ENCODE measurements at places on chromosomes 5 and 9. TPM values are rescaled to one million over a fixed set of nuclear protein-coding genes. Genes with fewer than 3 reads are reported as not detected.

GRCh38 chr5:100708645-100709171 is 173.5 kb downstream of the FAM174A start:
- no peak overlapping the region for H3K4me3 ChIP-seq
- no peaks in the 10 kb centered on the region for H3K27me3 ChIP-seq
- no peak overlapping the region for H3K27ac ChIP-seq
- no peaks in the 10 kb centered on the region for H3K36me3 ChIP-seq
- H3K4me1 ChIP-seq: no peaks in the 10 kb centered on the region

DNA sequence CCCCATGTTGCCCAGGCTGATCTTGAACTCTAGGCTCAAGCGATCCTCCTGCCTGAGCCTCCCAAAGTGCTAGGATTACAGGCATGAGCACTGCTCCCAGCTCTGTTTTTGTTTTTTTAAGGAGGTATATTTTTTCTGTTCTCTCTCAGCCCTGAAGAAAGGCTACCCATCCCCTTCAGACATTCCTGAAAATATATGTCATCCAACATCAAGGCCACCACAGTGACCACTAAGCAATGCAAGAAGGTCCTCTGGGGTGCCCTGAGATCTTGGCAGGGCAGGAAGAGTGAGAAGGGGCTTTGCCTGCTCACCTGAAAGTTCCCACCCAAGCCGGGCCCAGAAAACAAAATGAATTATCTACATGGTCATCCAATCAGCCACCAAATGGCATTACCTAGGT is 47.8 kb upstream of the IL17B start:
- H3K4me3 ChIP-seq: peak overlapping the region; percentile 37
- peak overlapping the region; percentile 70 for H3K27ac ChIP-seq
- peaks cover 70% of the 10 kb centered on the region for H3K4me1 ChIP-seq
- peaks cover 63% of the 10 kb centered on the region for H3K36me3 ChIP-seq

- no peak for DNase-seq
- H3K4me3 ChIP-seq: no peak overlapping the region
- no peak overlapping the region for H3K27ac ChIP-seq
- H3K36me3 ChIP-seq: peaks cover 46% of the 10 kb centered on the region
- peaks cover 16% of the 10 kb centered on the region for H3K4me1 ChIP-seq
Observed at GRCh38 chr9:100190339-100190738, 91.3 kb downstream of the INVS start.

DNA sequence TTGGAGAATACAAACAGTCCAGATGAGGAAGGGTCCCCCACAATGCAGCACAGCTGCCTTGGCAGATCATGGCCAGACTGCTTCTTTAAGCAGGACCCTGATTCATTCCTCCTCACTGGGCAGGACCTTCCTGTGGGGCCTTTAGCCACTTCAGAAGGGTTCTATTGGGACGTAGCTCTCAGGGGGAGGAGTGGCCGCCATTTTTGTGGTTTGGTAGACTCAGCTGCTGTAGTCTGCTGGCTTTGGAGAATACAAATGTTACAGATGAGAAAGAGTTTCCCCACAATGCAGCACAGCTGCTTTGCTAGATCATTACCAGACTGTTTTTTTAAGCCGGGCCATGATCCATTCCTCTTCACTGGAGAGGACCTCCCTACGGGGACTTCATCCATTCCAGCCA is 57.4 kb downstream of the TMEM38B start:
- no peaks in the 10 kb centered on the region for H3K27me3 ChIP-seq
- peaks cover 29% of the 10 kb centered on the region for H3K36me3 ChIP-seq
- H3K27ac ChIP-seq: no peak overlapping the region
- no peak for DNase-seq

SELENOP gene
- not detected for total RNA-seq

All from HFFc6 (cell line).